ENCODE measurements at places on chromosomes 13 and 19.

- no peak for DNase-seq
Observed at GRCh38 chr13:66348745-66349690, 881.1 kb downstream of the PCDH9 start.

GRCh38 chr13:48975101-48975855, 434 bp upstream of the FNDC3A start:
- peak; percentile 67 for DNase-seq

DNA sequence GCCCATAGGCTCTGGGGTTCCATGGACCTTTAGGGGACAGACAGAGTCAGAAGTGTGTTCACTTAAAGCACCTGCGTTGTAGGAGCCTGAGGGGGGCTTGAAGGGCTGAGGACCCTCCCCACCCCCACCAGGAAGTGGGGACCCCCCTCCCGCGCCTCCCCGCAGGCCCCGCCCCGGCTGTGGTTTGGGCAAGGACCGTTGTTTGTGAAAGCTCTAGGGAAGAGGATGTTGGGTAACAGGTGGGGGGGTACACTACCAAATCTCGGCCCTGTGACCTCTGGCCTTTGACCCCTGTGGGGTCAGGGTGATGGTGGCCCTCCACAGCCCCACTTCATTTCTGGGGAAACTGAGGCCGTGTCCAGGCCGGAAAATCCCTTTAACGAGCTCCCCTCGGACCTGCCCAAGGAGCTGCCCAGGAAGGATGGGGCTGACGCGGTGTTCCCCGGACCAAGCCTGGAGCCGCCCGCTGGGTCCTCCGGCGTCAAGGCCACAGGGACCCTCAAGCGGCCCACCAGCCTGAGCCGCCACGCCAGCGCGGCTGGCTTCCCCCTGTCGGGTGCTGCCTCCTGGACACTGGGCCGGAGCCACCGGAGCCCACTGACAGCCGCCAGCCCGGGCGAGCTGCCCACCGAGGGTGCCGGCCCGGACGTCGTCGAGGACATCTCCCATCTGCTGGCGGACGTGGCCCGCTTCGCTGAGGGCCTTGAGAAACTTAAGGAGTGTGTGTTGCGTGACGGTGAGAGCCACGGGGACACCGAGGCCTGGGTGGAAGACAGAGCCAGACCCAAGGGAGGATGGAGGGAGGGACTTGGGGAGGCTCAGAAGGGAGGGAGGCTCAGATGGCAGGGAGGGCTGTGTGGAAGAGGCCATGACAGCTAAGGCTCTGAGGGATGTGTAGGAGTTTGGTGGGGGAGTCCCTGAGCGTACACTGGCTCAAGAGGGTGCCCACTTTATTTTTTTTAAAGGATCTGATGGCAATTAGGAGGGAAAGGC, 1.3 kb downstream of the ARHGAP45 start:
- no peak for DNase-seq

DNA sequence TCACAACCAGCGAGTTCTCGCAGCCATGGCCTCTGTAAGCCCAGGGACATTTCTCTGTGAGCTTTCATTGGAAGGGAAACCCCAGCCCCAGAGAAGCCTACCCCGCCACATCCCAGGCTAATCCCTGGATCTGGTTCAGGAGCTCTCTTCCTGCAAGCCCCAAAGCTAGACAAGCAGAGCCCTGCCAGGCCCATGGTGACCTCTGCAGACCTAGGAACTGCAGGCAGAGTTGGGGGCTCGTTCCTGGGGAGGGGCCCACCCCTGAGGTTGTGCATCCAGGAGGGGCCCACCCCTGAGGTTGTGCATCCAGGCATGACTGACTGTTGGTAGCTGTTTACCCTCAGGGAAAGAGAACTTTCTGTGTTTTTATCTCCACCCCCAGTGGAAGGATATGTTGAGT, 21.7 kb downstream of the KCTD15 start:
- no peak for DNase-seq

DNA sequence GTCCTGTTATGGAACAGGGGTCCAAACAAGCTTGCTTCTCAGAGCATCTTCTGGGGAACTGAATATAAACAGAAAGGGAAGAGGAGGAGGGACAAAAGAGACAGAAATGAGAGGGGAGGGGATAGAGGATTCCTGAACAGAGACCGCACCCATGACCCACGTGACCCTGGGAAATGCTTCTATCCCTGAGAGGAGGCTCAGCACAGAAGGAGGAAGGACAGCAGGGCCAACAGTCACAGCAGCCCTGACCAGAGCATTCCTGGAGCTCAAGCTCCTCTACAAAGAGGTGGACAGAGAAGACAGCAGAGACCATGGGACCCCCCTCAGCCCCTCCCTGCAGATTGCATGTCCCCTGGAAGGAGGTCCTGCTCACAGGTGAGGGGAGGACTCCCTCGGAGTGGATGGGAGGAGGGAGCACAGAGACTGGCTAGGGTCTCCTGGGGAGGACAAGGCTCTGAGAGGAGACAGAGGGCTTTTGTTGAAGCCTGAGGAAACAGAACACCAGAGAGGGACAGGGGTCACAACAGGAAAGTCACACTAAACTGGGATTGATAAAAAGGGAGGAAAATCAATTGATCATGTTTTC, at the start of gene CEACAM6:
CEACAM6 (plus strand) TSS at position 203 of the 586 bp plus-strand sequence; CDS start at position 312, 109 bp downstream.
- DNase-seq, result no peak

DNA sequence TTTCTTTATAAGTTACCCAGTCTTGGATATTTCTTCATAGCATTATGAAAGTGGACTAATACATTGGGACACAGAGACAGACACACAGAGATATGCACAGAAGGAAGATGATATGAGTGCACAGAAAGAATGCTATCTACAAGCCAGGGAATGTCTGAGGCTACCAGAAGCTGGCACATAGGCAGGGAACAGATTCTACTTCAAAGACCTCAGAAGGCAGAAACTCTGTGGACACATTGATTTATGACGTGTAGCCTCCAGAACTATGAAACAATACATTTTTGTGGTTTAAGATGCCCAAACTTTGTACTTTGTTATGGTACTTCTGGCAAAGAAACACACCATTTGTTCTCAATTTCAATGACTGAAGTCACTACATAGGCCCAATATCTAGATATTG, 556.7 kb downstream of the PCDH9 start:
- peak; percentile 96 for DNase-seq

DNA sequence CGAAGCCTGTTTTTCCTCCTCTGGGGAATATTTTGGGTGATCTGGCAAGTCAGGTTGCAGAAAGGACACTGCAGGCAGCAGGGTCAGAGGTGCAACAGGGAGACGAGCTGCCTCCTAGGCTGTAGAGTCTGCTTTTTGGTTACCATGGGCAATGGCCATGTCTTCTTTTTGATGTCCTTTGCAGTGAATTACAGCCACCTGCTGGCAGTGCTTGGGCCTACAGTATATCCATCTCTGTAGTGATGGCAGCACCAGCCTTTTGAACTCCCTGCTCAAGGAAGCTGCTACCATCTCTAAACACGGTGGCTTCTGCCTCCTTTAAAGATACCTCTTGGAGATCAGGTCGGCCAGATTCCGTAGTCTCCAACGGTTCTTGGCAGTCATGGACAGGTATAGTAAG, 73.9 kb downstream of the WTIP start:
- peak; percentile 22 for DNase-seq

DNA sequence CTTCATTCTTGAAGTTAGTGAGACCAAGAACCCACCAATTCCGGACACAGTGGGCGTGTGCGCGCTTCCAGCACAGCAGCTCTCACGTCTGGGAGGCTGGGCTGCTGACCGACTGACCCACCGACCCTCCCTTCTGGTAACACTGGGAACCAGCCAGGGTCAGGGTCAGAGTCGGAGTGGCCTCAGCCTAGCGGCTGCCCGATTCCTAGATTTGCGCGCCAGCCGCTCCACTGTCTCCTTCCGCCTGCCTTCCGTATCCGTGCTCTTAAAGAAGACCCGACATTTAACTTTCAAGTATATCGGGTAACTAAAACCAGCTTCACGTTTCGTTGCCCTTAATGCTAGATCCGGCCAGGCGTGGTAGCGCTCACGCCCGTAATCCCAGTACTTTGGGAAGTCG, 41.1 kb downstream of the SERP2 start:
- DNase-seq, result no peak

- DNase-seq, result peak; percentile 96
Observed at GRCh38 chr19:44401139-44402115, at the start of gene ZNF285. Gene ZNF285, minus strand, starts transcription at chr19:44401608. Its CDS starts 4,395 bp downstream, at chr19:44397213.

DNA sequence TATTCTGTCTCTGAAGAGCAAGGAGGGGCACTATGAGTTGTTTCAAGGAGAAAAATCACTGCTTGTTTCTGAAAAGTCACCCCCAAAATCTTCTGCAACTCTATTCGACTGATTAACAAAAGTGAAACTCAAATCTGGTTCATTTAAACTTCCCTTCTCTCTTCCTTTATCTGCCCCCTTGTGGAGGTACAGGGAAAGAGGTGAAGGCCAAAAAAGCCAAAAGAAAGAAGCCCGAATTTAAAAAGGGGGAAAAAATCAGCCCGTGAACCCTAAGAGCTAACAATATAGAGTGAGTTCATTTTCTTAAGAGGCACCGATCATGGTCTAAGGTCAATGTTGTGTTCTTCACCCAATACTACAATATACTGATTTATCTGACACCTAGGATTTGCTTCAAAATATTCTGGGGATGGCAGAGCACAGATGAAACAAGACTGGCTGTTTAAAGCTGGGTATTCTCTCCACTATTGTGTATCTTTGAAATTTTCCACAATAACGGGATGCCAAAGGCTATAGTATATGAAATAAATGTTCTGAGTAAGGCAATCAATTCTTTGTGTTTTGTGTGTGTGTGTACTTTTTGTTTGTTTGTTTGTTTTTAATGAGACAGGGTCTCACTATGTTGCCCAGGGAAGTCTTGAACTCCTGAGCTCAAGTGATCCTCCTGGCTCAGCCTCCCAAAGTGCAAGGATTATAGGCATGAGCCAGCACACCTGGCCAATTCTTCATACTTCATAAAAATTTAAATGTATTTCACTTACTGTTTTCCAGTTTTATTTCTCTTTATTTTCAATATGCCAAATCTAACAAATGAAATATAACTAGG, 55.0 kb upstream of the EEF1AKMT1 start:
- peak; percentile 57 for DNase-seq

DNA sequence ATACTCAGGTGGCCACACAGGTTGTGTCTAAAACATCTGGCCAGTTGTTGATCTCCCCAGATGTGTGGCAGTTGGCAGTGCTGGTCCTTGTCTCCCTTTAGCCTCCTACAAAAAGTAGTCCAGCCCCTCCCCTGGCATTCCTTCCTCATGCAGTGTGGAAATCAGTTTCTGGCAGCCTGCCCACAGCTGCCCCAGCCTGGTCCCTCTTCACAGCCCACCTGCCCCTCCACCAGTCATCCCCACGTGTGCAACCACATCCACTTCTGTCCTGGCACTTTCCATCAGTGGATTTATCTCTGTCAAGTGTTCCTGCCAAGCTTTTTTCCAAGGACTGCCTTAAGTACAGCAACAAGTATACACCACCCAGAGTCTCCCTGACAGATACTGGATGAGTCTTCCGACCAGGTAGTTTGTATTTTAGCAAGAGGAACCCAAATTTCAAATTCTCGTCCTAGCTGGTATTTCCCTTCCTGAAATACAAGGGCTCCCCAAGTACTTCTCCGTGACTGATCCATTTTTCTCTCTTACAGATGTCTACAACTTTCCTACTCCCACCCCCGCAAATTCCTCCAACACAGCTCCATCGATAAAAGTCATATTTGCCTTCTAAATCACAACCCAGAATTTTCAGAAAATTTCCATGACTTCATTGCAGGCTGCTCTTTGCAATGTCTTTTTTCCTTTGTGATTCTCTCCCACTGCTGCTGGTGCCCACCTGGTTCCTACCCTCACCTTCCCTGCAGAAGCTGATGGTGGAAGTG, 313.5 kb downstream of the FOXO1 start:
- DNase-seq, result peak; percentile 14

DNA sequence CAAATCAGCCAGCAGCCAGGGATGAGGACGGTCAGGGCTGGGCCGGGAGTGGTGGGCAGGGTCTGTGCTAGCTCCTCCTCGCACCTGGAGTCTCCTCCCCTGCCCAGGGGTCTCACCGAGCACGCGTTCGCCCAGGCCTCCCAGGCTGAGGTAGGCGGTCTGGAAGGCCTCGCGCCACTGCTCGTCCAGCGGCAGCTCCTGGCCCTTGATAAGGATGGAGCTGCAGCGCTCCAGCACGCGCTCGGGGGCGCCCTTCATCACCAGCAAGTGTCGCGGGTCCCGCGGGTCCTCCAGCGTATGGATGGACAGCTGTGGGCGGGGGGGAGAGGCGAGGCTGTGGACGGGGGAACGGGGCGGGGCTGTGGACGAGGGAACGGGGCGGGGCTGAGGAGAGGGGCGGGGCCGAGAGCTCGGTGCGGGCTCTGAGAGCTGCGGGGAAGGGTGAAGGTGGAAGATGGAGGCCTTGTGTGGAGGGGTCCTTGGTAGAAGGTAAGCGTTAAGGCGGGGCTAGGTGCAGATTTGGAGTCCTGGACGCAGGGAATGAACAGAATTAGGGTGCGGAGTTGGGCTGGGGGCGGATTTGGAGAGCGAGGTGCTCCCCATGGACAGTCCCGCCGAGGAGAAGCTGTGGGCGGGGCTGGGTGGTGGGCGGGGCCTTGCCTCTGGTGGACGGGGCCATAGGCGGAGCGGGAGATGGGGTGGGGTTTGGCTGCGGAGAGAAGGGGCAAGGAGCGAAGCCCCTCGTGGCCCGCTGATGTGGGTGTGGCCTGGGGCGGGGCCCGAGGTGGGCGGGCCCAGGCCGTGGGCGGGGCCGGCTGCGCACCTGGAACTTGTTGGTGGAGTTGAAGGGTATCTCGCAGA, 5.7 kb downstream of the ATP4A start:
- DNase-seq, result peak; percentile 56

GRCh38 chr13:42420304-42420703, 148.4 kb downstream of the AKAP11 start:
- DNase-seq, result no peak

GRCh38 chr13:67223024-67223423, 7.1 kb downstream of the PCDH9 start:
- peak; percentile 68 for DNase-seq

- DNase-seq, result no peak
Observed at GRCh38 chr19:58037927-58038687, 4.3 kb downstream of the ZSCAN1 start.

DNA sequence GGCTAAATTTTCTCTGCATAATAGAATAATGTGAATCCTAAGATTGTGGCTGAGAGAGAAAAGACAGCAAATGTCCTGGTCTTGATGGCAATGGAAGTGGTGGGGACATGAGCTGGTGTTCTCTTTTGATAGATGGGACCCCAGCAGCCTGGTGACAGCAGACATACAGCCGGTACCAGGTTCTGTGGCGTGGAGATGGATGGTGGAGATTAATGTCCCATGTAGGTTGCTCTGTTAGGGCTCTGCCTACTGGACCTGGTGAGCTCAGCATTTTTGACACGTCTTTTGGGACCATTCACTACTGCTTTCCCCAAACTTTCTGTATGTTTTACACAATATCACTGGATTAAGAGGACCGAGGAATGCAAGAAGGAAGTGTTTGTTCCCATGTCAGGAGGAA, 8.2 kb upstream of the SIGLEC14 start:
- DNase-seq, result no peak

DNA sequence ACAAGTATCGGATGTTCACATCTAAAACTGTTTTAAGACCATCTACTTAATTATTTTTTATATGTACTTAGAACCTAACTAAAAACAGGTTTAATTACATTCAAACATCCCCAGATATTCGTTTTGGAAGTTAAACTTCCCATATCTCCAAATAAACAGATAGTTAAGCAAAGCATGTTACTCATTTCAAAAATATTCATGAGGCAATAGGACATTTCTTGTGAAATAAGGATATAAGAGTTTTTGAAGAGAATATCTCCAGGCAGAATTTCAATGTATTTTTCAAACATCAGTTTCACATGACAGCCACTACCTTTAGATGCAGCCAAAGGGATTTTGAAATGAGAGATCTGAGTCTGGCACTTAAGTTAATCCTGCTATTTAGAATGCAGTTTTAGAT, 697.5 kb downstream of the SLITRK1 start:
- peak; percentile 85 for DNase-seq

- DNase-seq, result no peak
Observed at GRCh38 chr19:29576761-29577648, 29.1 kb upstream of the POP4 start.

Measured in iris pigment epithelial cell (primary cell).